ENCODE measurements at places on chromosomes 6 and 20.

- no peak for DNase-seq
Measured at GRCh38 chr20:17849901-17850683, 118.5 kb downstream of the SNX5 start.

GRCh38 chr6:373031-373430, 18.5 kb upstream of the IRF4 start:
- DNase-seq: no peak

GRCh38 chr6:24524805-24525204, 30.0 kb downstream of the ALDH5A1 start:
- peak; percentile 22 for DNase-seq

DNA sequence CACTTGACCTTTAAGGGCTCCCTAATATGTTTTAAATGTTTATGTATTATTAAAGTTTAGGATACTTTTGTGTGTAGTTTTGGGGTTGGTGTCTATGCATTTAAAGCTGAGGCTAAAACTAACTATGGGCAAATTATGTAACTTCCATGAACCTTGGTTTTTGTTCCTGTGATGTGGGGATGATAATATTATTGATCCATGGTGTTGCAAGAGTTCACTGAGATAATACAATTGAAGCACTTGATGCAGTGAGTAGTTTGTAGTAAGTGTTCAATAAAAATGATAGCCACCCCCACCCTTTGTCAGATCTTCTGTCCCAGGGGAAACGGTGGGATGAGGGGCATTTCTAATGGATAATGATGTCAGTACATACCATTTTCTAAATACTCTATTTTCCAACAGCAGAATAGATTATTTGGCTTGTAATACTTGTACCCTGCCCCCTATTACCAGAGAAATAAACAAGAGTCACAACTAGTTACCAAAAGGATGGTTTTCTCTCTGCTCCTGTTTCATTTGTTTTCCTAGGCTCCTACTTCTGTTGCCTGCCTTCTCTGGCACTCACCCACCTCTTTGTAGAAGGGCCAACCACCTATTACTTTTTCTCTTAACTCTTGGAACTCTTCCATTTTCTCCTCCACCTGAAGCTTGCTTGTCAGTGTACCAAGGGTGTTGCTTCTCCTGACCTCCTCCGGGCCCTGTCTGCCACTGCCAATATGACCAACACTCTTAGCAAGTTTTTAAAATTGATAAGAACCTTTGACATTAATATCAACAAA, 97.9 kb downstream of the RCAN2 start:
- no peak for DNase-seq

DNA sequence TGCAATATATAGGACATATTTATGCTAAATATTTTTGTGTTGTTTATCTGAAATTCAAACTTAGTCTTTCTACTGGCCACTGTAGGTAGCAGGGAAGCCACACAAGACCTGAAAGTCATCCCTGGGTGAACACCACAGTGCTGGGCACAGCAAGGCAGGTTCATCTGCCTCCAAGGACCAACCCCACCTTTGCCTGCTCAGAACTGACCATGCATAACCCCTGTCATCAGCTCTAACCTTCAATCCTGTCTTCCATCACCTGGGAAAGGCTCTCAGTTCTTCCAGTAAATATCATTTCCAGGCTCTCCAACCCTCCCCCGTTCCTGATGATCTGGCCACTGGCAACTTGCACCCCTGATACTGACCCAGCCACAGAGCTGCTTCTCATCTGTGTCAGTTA, 32.7 kb upstream of the CST7 start:
- no peak for DNase-seq

DNA sequence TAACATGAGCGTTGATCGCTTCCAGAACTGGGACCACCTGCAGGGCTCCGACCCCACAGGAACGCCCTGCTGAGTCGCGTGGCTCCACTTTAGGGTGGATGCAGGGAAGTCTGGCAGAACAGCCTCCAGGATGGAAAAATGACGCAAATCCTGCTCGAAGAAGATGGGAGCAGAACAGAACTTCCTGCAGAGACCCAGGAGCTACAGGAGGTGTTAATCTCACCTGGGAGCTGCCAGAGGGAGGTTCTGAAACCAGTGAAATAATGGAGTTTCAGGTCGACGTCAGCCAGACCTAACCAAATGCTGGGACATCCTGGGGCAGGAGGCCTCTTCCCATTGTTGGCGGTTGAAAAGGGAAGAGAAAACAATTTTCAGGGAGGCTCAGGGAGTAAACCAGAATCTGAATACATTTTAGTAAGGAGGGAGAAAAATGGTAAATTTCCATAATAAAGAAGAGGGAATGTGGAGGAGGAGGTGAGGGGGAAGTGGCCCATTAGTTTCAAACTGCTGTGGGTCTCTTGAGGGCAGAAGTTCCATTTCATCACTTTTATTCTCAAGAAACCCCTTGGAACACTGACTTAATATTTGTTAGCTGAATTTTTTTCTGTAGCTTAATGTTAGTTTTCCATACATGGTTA, 558.4 kb upstream of the CDH4 start:
- DNase-seq: no peak

DNA sequence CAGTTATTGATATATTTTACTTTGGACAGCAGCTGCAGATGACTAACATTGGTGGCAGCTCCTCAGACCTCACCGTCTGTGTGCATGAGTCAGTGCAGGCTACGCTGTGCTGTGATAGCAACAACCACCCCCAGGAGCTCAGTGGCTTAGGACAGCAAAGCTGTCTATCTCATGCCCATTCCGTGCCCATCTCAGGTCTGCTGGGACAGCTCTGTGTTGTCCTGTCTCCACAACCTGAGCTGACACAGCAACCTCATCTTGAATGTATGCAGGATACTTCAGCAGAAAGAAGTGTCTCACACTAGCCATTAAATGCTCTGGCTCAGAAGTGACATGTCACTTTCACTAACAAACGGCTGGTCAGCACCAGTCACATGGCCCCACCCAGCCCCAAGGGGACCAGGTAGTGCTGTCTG, 47.7 kb downstream of the BANF2 start:
- DNase-seq: no peak

DNA sequence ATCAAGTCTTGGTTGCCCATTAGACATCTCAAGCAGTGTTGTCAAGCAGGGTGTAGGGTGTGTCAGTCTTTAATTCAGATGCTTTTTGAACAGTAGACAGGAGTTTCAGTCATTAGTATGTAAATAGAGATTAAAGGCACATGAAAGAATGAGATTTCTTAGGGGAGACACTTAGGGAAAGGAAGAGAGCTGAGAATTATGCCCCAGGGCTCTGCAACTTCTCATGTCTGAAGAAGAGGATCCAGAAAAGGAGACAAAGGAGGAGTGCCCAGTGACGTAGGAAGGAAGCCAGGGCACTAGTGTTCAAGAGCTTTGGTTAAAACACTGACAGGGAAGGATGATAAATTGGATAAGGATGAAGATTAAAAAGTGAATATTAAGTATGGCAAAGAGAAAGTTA, 569.7 kb downstream of the NKAIN2 start:
- no peak for DNase-seq
